ENCODE measurements at places on chromosomes 2 and 18.

DNA sequence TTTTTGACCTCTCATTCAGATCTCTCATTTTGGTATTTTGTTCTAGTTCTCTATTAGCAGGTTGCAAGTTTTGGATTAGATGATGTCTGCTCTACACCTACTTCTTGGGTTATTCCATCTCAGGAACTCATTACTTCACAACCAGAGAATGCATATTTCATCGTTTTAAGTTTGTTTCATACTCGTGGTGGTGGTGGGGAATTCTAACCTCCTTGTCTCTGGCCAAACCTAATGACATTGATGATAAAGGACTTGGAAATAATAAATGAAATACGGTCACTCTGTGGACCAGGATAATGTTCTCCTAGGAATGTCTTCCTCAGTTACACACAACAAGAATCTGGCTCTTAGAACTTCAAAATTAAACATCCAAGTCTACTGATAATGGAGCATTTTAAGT, 115.2 kb downstream of the CDC42EP3 start:
- DNase-seq: no peak

DNA sequence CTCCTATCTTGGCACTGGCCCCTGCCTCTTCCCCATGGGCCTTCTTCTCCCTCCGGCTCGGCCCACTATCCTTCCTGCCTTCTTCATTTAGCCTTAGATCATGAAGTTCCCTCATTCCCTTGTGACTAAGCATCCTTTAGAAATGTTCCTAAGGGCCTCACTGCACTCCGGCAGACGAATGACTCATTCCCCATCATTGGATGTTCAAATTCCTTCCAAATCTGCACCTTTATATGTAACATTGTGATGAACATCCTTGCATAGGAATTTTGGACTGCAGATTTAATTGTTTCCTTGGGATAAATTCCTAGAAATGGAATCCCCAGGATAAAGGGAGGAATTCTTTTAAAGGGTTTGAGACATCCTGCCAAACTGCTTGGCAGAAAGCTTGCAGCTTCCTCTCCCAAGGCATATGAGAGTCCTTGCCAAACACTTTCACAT, 19.0 kb downstream of the CRACDL start:
- DNase-seq: no peak

- DNase-seq: no peak
These were observed 13.4 kb upstream of the HOXD1 start for GRCh38 chr2:176174824-176175708.

- no peak for DNase-seq
These were observed 39.3 kb downstream of the MOGAT1 start for GRCh38 chr2:222710736-222711135.

- no peak for DNase-seq
These were observed 80.3 kb downstream of the VSNL1 start for GRCh38 chr2:17620841-17621240.

DNA sequence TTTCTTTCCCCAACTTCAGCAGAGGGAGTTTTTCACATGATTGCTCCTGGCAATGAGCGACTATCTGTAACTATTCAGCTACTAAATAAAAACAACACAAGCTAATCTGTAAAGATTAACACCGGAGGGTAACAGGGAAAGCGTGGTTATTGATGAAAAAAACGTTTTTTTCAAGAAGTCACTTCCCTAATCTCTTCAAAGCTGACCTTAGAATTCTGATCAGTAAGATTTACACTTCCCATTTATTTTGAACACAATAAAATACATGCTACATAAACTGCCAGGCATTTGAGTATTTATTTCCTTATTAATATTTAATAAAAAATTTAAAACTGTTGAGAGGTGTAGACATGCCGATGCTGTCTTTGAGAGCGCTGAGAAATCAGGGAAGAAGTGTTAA, 207.4 kb upstream of the HDAC4 start:
- no peak for DNase-seq

- no peak for DNase-seq
These were observed 876 bp upstream of the CYP27A1 start for GRCh38 chr2:218780851-218781690.

GRCh38 chr2:68316111-68316510, 3.6 kb downstream of the CNRIP1 start:
- no peak for DNase-seq

- no peak for DNase-seq
These were observed 108.7 kb downstream of the DPP10 start for GRCh38 chr2:114550895-114551793.

GRCh38 chr2:8496079-8496478, 185.8 kb upstream of the ID2 start:
- no peak for DNase-seq

- DNase-seq: no peak
These were observed at the start of gene CCBE1 for GRCh38 chr18:59697236-59697932. Gene CCBE1, minus strand, starts transcription at chr18:59697423.

DNA sequence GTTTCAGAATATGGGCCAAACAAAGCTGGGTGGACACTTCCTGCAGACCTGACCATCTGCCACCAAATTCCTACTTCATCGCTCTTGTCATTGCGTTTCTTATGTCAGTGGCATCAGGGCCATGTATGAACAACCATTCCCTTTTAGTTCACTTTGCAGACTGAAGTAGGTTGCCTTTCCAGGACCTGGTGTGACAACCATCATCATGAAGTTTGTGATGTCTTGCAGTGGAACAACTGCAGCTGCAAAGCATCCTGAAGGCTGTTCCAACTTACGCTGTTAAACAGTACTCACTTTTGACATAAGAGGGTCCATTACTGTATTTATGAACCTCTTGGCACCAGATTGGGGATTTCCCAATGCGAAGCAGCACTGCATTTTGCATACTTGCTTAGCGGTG, 511.6 kb downstream of the ARHGAP15 start:
- no peak for DNase-seq

- no peak for DNase-seq
These were observed 41.6 kb upstream of the MAP4K4 start for GRCh38 chr2:101655702-101656422.

- no peak for DNase-seq
These were observed 94.5 kb downstream of the MTCL1 start for GRCh38 chr18:8799596-8800441.

GRCh38 chr18:54856105-54856646, 27.9 kb downstream of the RAB27B start:
- no peak for DNase-seq

DNA sequence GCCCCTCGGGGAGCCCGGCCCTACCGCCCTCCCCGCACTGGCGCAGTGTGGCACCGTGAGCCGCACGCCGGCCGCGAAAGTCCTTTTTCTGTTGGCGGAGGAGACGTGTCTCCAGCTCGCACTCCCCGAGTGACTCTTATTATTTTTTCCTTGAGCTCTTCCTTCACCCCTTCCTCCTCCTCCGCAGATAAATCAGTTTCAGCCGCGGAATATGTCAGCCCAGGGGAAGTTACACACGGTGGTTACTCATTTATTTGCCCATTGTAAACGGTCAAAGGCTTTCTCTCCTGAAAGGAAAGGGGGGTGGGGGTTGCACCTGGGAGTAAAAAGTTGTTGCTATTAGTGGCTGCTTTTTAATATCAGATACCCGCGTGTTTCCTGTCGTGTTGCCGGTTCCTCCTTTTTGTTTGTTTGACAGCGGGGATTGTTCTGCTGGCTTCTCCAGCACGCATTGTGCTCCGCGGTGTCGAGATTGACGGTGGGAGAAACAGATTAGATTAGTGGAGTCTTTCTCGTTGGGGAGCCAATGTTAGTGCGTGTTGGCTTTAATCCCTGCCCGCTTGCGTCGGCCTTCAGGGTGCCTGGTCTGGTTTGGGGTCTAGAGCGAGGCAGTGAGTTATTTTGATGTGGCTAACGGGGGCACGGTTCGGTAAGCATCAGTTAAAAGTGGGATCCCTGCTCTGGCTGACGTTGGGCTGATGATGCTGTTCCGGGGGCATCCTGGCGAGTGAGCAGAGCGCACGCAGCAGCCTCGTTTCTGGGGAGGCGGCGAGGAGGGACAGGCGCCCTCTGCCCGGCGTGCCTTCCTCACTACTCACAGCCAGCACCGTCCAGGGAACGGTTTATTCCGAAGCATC, 1.6 kb downstream of the CRIM1 start:
- no peak for DNase-seq

DNA sequence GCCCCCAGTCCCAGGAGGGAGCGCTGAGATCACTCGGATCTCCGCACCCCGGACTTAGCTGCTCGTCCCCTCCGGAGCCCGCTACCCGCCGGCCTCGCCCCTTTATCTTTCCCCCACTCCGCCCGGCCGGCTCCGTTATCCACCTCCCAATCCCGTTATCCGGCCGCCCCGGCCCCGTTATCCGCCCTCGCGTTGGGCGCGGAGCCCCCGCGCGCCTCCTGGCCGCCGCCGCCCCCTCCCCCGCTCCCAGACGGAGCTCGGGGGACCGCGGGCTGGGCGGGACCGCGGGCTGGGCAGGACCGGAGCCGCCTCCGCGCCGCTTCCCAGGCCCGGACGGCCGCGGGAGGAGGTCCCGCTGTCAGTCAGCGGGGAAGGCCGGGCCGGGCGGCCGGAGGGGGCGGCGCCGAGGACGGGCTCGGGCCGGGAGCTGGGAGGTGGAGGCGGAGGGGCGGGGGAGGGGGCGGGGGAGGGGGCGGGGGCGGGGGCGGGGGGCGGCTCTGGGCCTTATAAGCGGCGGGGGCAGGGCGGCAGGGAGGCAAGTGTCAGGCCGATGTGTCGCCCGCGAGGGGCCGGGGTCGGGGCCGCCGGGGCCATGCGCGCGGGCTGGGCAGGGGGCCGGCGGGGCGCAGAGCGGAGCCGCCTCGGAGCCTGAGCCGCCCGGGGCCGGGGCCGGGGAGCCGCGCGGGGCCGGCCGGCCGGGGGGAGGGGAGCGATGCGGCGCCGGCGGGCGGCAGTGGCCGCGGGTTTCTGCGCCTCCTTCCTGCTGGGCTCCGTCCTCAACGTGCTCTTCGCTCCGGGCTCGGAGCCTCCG, at the start of gene PKDCC:
Gene PKDCC, plus strand, starts transcription at position 534 of the 811 bp plus-strand sequence. Its CDS starts 179 bp downstream, at position 713.
- no peak for DNase-seq

DNA sequence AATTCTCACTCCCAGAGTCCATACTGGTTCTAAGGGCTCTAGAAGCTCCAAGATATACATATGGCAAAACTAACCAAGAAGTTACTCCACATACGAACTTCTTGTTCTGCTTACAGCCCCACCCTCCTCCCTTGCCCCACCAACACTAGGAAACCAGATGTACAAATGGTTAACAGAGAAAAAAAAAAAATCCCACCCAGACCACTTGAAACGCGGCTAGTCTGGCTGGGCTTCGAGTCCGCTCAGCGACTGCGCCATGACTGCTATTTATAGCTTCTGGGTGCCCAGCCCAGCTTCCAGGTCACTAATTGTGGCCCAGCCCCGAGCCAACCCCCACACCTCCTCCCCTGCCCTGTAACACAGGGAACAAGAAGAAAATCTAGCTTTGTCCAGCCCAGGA, 47.0 kb upstream of the IHH start:
- no peak for DNase-seq

GRCh38 chr2:121634354-121635307, 14.6 kb downstream of the CLASP1 start:
- no peak for DNase-seq

- DNase-seq: no peak
These were observed 93.5 kb downstream of the DYSF start for GRCh38 chr2:71546777-71547281.

GRCh38 chr2:40451918-40452605, at the start of gene SLC8A1:
Gene SLC8A1, minus strand, starts transcription at chr2:40452090.
- no peak for DNase-seq

DNA sequence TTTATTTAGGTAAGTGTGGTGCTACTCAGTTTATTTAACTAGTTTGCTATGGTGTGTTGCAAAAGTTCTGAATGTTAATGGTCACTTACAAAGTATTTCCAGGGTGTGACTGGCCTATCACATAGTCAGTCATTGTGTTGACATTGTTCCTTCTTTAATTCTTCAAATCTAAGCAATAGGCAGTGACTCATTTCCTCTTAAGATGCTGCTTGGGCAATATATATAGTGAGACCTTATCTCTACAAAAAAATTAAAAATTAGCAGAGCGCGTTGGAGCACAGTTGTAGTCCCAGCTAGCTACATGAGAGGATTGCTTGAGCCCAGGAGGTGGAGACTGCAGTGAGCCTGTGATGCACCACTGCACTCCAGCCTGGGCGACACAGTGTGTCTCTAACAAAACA, 5.8 kb upstream of the CCDC88A start:
- DNase-seq: no peak

DNA sequence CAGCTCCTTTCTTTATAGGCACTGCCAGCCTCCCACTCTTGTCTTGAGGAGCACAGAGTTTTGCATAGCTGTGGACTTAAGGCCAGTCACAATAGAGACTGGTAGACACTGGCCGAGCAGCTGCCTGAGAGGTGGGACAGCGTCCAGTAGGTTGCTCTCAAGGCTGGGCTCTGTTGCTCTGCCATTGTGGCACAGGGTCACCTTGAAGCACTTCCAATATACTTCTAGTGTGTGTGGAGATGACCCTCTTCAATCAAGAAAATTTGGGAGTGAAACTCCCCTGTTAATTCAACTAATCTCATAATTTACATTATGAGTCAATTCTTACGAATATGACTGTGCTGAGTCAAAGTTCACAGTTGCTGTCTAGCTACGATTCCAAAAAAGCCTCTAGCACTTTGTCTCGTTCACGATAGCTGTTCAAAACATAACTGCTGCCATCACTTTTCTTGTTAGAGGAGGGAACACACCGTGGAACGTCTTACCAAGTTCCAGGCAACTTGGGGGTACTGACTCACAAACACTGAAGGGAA, 636.2 kb downstream of the EPHA4 start:
- no peak for DNase-seq

DNA sequence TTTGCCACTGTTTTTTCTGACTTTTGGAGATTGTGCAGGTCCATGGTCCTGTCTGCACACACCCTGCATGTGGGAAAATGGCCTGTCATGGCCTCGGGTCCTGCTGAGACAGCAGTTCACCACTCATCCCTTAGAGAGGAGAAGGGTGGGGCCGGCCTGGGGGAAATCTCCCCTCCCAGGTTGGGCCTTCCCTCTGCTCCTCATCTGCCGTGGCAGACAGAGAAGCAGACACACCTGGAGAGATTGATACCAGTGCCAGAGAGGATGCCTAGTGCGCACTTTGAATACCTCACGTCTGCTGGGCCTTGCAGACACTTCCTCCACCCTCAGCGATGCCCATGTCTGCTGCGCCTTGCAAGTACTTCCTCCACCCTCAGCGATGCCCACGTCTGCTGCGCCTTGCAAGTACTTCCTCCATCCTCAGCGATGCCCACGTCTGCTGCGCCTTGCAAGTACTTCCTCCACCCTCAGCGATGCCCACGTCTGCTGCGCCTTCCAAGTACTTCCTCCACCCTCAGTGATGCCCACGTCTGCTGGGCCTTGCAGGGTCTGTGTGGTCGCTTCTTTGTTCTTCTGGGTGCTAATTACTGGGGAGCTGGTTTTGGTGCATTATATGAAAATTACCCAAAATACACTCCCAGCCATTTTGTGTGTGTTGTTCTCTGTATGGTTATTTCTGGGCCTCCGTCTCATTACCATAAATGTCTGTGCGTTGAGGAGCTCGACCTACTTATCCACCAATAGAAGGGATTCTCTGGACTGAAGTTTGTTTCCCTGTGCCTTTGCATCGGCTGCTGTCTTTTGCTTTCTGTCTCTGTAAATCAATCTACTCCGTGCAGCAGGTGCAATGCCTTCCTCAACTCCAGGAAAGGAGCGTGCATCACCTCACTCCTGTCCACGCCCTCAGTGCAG, 186.9 kb upstream of the PXDN start:
- no peak for DNase-seq
